ENCODE measurements at places on chromosomes 13 and 19.

GRCh38 chr13:113295776-113296175, 1.3 kb upstream of the LAMP1 start:
- no peak for DNase-seq

GRCh38 chr13:42409075-42409474, 137.1 kb downstream of the AKAP11 start:
- no peak for DNase-seq

- no peak for DNase-seq
These were observed 10.8 kb upstream of the CCDC97 start for GRCh38 chr19:41299046-41299754.

DNA sequence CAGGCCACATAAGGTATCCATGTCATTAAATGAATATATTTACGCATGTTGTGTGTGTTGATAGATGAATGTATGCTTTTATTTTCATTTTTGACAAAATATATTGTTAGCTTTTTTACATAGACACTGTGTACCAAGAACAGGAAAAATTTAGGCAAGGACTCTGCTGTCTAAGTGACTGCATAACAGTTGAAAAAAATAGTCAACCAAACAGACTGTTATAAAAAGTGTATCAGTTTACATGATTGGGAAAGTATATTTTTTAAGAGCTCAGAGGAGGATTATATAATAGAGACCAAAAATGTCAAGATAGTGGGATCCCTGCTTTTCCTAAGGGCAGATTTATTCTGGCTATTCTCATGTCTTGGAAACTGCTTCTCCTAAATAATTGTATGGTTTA, 858.0 kb downstream of the SLITRK1 start:
- DNase-seq: no peak

DNA sequence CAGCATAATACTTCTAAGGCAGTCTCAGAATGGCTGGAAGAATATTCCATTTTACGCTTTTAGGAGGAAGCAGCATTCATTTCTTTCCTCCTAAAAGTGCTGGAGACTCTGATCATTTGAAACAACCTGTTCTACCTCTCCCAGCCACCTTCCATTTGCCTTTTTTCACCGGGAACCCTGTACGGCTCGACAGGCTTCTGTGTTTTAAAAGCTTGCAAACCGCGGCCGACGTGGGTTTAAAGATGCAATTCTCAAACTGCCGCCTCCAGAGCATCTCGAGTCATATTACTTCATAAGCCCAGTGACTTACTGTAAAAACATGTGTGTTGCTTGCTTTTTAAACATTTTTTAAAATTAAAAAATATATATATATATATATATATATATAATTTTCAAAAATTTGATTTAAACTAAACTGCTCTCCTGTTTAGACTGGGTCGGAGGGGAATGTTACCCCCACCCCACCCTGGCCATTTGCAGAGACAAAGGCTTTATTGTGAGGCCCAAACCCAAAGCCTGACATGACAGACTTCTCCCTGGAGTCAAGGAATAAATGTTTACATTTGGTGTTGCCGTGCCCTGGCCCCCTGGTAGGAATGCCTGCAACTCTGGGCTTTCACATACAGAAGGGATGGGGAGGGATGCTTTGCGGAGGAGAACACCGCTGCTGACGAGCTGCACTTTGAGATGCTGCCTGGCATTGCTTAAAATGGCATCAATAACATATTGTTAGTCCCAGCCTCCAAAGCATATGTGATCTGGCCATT, 30.4 kb downstream of the ZNF536 start:
- DNase-seq: no peak

DNA sequence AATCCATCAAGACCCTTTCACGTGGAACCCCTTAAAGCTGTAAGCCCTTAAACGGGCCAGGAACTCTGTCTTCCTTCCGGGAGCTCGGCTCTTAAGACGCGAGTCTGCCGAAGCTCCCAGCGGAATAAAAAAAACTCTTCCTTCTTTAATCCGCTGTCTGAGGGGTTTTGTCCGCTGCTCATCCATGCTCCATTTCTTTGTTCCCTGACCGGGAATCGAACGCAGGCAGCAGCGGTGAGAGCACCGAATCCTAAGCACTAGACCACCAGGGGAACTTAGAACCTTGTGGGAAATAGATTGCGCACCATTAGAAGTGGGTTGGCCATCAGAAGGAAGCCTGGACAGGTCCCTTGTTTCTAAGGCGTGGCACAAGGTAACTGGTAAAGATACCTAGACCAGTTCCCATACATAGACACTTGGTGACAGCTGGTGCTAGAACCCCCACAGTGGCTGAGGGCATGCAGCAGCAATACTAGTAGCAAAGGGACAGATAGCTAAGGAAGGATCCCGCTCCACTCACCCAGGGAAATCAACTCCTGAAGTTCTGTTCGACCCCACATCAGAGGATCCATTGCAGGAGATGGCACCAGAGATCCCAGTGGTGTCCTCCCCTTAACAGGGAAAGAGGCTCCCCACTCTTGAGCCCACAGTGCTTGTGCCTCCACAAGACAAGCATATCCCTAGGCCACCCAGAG, 1.5 kb upstream of the RGCC start:
- peak; percentile 30 for DNase-seq

GRCh38 chr19:2663920-2664571, 38.4 kb downstream of the GNG7 start:
- no peak for DNase-seq

DNA sequence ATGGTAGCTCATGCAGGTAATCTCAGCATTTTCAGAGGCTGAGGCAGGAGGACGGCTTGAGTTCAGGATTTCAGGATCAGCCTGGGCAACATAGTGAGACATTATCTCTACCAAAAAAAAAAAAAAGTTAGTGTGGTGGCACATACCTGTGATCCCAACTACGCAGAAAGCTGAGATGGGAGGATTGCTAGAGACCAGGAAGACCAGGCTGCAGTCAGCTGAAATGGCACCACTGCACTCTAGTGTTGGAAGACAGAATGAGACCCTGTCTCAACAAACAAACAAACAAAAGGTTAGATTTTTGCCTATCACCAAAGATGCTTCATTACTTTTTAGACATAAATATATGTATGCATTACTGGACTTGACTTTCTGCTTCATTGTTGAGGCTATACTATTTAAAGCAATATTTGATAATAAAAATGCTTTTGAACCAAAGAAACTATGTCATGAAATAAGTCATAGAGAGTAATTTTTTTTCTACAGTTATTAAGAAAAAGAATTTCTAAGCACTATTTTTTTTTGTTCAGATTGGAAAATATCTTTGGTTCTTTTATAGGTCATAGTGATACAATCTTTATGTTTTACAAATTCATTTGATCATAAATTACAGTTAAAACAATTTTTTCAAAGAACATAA, 1180.1 kb upstream of the ATXN8OS start:
- DNase-seq: no peak

- no peak for DNase-seq
These were observed at the start of gene KMT2B for GRCh38 chr19:35717665-35718344. Gene KMT2B (plus strand): TSS chr19:35718003. CDS start chr19:35718019, 16 bp downstream.

GRCh38 chr13:59750860-59751259, 412.9 kb downstream of the DIAPH3 start:
- DNase-seq: no peak

DNA sequence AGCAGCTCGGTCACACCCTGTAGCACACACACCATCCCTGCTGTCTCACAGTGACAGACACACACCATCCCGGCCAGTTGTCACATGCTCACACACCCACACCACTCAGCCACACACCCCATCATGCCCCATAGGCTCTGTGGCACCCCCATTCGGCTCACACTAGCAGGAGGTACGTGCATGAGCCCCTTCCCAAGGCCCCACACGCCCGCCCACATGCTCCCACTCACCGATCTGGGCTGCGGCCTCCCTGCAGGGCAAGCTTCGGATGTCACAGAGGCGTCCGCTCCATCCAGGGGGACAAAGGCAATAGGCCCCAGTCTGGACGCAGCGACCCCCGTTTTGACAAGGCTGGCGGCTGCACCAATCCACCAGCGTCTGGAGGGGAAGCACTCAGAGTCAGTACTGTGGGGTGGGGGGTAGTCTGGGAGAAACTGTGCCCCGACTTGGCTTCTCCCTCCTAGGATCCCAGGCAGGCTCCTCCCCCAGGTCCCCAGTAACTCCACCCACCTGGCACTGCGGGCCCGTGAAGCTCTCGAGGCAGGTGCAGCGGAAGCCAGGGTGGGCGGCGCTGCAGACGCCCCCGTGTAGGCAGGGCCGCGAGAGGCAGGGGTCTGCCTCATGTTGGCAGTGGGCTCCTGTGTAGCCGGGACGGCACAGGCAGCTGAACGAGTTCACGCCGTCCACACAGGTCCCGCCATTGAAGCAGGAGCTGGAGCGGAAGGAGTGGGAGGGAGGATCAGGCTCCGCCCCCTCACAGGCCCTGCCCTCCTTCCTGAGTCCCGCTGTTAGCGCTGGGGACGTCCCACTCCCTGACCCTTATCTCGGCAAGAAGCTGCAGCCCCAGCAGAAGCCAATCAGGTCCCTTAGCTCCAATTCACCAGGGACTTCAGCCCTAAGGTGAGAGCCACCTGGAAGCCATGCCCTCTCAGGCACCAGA, 20.1 kb downstream of the NOTCH3 start:
- no peak for DNase-seq

DNA sequence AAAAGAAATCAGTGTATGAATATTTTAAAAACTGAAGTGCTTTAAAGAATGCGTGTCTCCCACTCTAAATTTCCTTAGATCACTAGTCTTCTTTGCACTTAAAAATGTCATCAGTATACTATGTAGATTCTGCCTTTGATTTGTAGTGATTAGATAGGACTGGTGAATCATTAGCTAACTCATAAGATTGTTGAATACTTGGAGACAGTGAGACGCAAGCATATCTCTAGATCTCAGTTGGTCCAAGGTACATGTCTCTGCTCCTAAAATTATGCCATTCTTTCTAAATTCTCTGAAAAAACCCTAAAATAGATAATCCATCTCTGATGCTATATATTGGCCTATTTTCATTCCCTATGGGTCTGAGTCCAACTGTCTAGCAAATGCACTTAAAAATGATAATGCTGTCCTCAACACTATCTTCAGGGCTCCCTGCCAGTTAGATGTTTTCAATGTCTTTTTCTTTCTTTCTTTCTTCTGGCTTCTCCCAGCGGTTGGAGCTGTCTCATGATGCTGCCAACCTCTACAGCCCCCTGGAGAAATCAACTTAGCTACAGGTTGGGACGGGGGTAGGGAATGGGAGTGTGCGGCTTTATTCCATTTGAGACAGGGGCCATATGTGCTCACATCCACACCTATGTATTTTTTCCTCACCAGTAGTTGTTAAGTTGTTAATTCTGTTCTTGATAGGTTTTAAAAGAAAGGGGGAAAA, 301.0 kb downstream of the NDFIP2 start:
- no peak for DNase-seq

DNA sequence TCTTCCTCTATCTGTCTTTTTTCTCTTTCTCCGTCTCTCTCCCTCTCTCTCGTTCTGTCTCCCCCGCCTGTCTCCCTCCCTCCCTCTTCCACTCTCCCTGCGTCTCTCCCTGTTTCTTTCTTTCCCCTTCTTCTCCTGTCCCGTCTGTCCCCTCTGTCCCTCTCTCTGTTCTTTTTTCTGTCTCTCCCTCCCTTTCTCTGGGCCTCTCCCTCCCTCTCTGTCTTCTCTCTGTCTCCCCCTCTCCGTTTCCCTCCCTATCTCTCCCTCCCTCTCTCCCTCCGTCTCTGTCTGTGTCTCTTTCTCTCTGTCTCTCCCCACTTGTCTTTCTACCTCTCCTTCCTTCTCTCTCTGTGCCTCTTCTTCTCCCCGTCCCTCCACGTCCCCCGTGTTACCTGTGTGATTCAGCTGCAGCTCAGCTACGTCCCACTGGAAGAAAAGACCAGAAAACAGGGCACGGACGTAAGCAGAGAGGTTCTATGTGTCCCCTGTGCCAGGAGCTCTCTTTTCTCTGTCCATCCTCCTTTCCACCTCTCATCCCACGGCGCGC, 1.2 kb downstream of the CD70 start:
- no peak for DNase-seq

GRCh38 chr13:23999424-23999823, 102.1 kb upstream of the C1QTNF9B start:
- no peak for DNase-seq

- DNase-seq: no peak
These were observed 14.4 kb downstream of the MICOS13 start for GRCh38 chr19:5665781-5666513.

DNA sequence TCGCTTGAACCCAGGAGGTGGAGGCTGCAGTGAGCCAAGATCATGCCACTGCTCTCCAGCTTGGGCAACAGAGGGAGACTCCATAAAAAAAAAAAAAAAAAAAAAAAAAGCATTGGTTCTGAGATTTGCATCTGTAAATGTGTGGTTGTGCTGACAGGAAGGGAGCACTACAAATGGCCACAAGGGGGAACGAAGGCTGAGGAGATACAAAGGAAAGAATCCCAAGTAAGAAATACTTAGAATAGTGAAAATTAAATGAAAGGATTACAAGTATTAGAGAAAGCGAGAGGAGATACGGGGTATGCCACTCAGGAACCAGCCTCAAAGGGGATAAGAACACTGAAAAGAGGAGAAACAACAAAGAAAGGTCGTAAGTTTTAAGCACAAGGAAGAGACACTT, 284.9 kb downstream of the KLF12 start:
- peak; percentile 33 for DNase-seq

DNA sequence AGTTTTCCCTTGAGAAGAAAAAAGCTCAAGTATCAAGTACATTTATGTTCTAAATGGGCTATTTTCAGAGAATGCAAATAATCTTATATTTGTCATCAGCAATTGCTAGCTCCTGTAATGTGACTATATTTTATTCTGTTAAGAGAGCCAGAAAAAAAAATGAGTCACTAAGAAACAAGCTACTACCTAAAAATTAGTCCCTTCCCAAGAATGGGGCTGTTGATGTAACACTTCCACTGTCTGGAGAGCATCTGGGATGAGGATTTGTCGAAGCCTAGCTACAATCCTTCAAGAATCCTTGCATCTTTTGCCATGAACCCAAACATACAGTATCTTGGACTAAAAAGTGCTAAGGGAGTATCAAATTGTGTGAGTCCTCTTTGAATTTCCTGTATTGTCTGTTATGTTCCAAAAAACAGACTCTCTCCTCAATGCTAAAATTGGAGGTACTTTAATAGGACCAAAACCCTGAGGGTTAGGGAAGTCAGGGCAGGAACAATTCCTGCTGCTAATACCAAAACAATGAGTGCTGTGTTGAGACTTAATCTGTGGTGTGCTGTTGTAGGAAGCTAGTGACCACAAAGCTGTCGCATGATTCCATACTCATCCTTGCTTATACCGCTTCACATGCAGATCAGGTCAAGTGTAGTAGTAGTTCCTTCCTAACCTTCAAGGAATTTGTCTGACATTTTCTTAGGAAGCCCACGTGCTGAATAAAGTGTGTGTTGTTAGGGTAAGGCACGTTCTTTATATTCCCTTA, 4.9 kb upstream of the ZC3H13 start:
- no peak for DNase-seq

DNA sequence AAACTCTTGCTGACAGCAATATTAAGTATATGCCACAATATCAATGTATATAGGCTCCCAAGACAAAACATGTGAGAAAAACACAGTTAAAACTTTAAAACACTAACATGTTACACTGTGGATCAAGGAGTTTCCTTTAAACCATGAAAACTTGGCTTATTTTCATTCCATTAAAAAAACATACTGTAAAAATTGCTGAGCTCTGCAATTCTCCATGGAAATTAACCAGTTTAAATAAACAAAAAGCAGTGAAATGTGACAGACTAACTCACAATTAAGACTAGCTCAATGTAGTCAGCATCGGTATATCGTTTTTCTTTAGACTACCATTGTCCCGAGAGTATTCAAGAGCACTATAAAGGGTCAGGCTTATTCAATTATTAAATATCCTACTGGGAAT, 930.5 kb upstream of the SLITRK1 start:
- DNase-seq: no peak

- peak; percentile 87 for DNase-seq
These were observed 443.9 kb downstream of the FGF9 start for GRCh38 chr13:22114630-22115311.
